ENCODE measurements at places on chromosomes 6 and 20.

GRCh38 chr20:49568278-49569151, 578 bp upstream of the PTGIS start:
- no peaks in the 10 kb centered on the region for H3K36me3 ChIP-seq
- peaks cover 6% of the 10 kb centered on the region for H3K4me1 ChIP-seq
- DNase-seq = no peak
- peaks cover 40% of the 10 kb centered on the region for H3K27me3 ChIP-seq

GRCh38 chr6:41974281-41974825, 32.7 kb upstream of the CCND3 start:
- H3K36me3 ChIP-seq = no peaks in the 10 kb centered on the region
- H3K4me3 ChIP-seq = no peak overlapping the region
- peaks cover 14% of the 10 kb centered on the region for H3K4me1 ChIP-seq

DNA sequence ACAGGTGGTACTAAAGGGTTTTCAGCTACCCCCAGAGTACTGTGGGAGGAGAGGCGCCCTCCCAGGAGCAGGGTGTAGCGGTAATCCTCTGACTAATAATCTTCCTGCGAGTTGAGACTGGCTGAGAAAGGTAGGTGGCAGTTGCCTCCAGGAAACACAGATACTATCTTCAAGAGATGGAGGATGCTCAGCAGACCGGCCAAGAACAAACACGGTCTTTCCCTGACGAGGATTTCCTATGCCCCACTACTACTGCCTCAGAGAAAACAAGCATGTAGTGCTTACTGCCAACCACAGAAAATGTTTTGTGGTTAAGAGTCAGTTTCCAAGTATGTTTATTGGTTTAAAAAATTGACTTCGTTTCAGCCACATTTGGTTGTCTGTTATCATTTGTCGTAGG, 26.8 kb downstream of the C6orf89 start:
- peaks cover 10% of the 10 kb centered on the region for H3K4me1 ChIP-seq
- no peak overlapping the region for H3K4me3 ChIP-seq
- no peak for DNase-seq
- H3K27me3 ChIP-seq = no peaks in the 10 kb centered on the region
- peaks cover 92% of the 10 kb centered on the region for H3K36me3 ChIP-seq

DNA sequence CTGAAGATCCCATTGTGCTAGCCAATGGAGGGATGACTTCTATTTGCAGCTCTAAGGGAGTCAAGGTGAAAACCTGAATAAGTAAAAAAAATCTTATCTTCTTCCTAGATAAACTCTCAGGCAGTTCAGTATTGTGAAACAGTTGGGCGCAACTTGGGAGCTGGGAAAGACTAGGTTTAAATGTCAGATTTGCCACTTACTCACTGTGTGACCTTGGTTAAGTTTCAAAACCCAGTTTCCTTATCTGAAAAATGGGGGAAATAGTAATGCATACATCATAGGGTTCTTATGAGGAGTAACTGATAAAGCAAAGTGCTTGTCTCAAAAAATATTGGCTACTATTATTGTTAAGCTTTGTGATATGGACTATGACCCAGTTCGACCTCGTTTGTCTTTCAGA, 88.8 kb downstream of the CD83 start:
- no peak overlapping the region for H3K27ac ChIP-seq
- H3K36me3 ChIP-seq = no peaks in the 10 kb centered on the region
- DNase-seq = no peak
- peaks cover 23% of the 10 kb centered on the region for H3K27me3 ChIP-seq

GRCh38 chr6:155444120-155444917, 11.3 kb downstream of the NOX3 start:
- no peaks in the 10 kb centered on the region for H3K4me1 ChIP-seq
- H3K4me3 ChIP-seq = no peak overlapping the region
- H3K27me3 ChIP-seq = no peaks in the 10 kb centered on the region
- H3K27ac ChIP-seq = no peak overlapping the region

GRCh38 chr6:21527731-21528130, 65.8 kb upstream of the SOX4 start:
- H3K27ac ChIP-seq = no peak overlapping the region
- H3K4me3 ChIP-seq = no peak overlapping the region
- DNase-seq = no peak
- H3K27me3 ChIP-seq = peaks cover 11% of the 10 kb centered on the region
- no peaks in the 10 kb centered on the region for H3K36me3 ChIP-seq

GRCh38 chr20:36663031-36663430, 17.0 kb upstream of the SLA2 start:
- no peaks in the 10 kb centered on the region for H3K4me1 ChIP-seq
- H3K27me3 ChIP-seq = no peaks in the 10 kb centered on the region
- peaks cover 15% of the 10 kb centered on the region for H3K36me3 ChIP-seq
- no peak overlapping the region for H3K4me3 ChIP-seq
- no peak overlapping the region for H3K27ac ChIP-seq

DNA sequence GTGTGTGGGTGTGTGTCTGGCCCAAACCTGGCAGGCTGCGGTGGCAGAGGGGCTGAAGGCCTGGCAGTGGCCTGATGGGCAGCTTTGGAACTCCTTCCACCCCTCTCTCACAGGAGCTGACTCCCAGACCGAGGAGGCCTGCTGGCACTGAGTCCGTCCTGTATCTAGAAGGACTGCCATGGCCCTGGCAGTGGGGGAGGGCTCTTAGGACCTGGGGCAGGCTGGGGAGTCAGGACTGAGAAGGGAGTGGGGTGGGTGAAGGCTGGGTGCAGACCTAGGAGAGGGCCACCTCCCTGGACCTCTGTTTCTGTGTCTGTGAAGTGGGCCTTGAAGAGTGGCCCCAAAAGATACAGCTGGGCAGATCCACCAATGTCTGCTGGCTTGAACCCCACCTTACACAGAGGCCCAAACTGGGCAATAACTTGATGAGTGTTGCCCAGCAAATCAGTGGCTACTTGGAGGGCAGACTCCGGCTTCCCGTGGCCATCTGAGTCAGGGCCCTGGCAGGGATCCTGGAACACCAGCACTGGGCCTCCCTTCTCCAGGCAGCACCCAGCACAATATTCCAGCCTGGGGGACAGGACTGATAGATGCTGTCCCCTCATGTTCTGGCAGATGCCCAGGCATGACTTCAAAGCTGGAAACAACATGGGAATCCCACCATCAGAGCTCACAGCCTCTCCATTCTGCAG, 46.7 kb upstream of the BLCAP start:
- no peaks in the 10 kb centered on the region for H3K4me1 ChIP-seq
- H3K27ac ChIP-seq = no peak overlapping the region
- H3K36me3 ChIP-seq = no peaks in the 10 kb centered on the region
- H3K27me3 ChIP-seq = peaks cover 16% of the 10 kb centered on the region
- DNase-seq = no peak

Data from K562 (cell line).